Suprapubic skin (tissue), 4 donors: ENCODE measurements at places on chromosomes 1 and 21. TPM values are rescaled to one million over a fixed set of nuclear protein-coding genes. Genes with fewer than 3 reads are reported as not detected.

GRCh38 chr21:29521872-29522271 is 223.2 kb downstream of the BACH1 start:
- no peak for DNase-seq
- no peak overlapping the region for H3K27ac ChIP-seq
- no peaks in the 10 kb centered on the region for H3K27me3 ChIP-seq
- H3K4me1 ChIP-seq: peaks cover 10% of the 10 kb centered on the region
- H3K4me3 ChIP-seq: no peak overlapping the region

DNA sequence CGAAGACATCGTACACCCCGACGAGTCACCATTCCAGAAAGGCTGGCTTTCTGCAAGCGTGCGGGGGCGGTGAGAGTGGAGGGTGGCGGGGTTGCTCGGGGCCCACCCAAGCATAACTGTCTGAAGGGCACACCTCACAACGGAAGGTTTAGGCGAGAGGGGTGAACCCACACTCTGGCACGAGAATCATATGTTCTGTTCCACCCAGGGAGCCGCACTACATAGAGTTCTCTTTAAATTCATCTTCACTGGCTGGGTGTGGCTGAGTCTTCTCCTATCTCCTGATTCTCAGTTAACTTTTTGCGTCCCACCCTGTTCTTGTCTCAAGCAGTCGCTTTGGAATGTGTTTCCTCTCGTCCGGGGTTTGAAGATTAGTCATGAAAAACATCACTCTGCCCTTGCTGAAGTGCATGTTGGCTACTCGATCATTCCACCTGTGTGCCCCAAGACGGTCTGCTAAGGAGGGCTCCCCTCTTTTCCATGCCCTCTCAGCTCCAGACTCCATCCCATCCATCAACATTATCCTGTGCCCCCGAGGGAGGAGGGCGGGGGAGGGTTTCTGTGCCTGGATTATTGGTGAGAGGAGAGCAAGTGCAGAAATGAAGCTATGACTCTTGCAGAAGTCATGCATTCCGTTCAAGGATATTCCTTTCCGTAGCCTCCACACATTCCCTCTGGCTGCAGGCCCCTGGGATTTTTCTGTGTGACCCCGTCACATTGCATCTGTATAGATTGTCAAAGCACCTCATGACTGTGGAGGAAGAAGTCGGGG is 53.5 kb upstream of the CD34 start:
- H3K36me3 ChIP-seq: no peaks in the 10 kb centered on the region
- peak overlapping the region; percentile 66 for H3K4me3 ChIP-seq
- no peaks in the 10 kb centered on the region for H3K27me3 ChIP-seq

DNA sequence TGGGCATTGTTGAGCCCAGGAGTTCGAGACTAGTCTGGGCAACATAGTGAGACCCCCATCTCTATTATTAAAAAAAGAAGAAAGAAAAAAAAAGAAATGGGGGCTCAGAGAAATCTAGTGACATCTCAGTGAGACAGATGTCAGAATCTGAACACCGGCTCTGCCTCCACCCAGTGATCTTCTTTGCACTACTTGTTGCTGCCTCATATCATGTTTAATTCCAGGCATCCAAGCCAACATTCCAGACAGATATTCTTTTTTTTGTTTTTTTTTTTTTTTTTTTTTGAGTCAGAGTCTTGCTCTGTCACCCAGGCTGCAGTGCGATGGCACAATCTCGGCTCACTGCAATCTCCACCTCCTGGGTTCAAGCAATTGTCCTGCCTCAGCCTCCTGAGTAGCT is 5.0 kb upstream of the ARL8A start:
- no peak for DNase-seq
- no peak overlapping the region for H3K4me3 ChIP-seq
- no peak overlapping the region for H3K27ac ChIP-seq
- H3K27me3 ChIP-seq: no peaks in the 10 kb centered on the region
- no peaks in the 10 kb centered on the region for H3K36me3 ChIP-seq

GRCh38 chr1:228009828-228010775 is 3.3 kb downstream of the WNT3A start:
- H3K4me1 ChIP-seq: peaks cover 48% of the 10 kb centered on the region
- peaks cover 66% of the 10 kb centered on the region for H3K27me3 ChIP-seq
- H3K27ac ChIP-seq: no peak overlapping the region
- H3K4me3 ChIP-seq: no peak overlapping the region
- H3K36me3 ChIP-seq: no peaks in the 10 kb centered on the region
- peak; percentile 52 for DNase-seq

GRCh38 chr1:27862671-27863537 is 9.4 kb upstream of the THEMIS2 start:
- H3K27me3 ChIP-seq: no peaks in the 10 kb centered on the region
- peaks cover 26% of the 10 kb centered on the region for H3K4me1 ChIP-seq
- H3K4me3 ChIP-seq: no peak overlapping the region
- peak overlapping the region; percentile 69 for H3K27ac ChIP-seq
- DNase-seq: no peak
- no peaks in the 10 kb centered on the region for H3K36me3 ChIP-seq

- no peak for DNase-seq
- no peak overlapping the region for H3K4me3 ChIP-seq
- no peaks in the 10 kb centered on the region for H3K27me3 ChIP-seq
- peaks cover 8% of the 10 kb centered on the region for H3K4me1 ChIP-seq
- H3K27ac ChIP-seq: no peak overlapping the region
Measured at GRCh38 chr1:84940481-84940880, 47.5 kb upstream of the LPAR3 start.

- no peak overlapping the region for H3K27ac ChIP-seq
- no peaks in the 10 kb centered on the region for H3K27me3 ChIP-seq
- no peak overlapping the region for H3K4me3 ChIP-seq
- no peaks in the 10 kb centered on the region for H3K36me3 ChIP-seq
- DNase-seq: no peak
- no peaks in the 10 kb centered on the region for H3K4me1 ChIP-seq
Measured at GRCh38 chr1:79825551-79825950, 819.0 kb upstream of the ADGRL4 start.

- no peak for DNase-seq
- no peak overlapping the region for H3K4me3 ChIP-seq
- no peak overlapping the region for H3K27ac ChIP-seq
- H3K4me1 ChIP-seq: peaks cover 1% of the 10 kb centered on the region
- H3K36me3 ChIP-seq: no peaks in the 10 kb centered on the region
- H3K27me3 ChIP-seq: no peaks in the 10 kb centered on the region
Measured at GRCh38 chr1:41950820-41951219, 32.1 kb upstream of the HIVEP3 start.

GRCh38 chr1:15311880-15312279 is 64.9 kb downstream of the FHAD1 start:
- H3K36me3 ChIP-seq: no peaks in the 10 kb centered on the region
- H3K4me1 ChIP-seq: no peaks in the 10 kb centered on the region
- H3K27ac ChIP-seq: no peak overlapping the region
- no peak overlapping the region for H3K4me3 ChIP-seq
- H3K27me3 ChIP-seq: no peaks in the 10 kb centered on the region

DNA sequence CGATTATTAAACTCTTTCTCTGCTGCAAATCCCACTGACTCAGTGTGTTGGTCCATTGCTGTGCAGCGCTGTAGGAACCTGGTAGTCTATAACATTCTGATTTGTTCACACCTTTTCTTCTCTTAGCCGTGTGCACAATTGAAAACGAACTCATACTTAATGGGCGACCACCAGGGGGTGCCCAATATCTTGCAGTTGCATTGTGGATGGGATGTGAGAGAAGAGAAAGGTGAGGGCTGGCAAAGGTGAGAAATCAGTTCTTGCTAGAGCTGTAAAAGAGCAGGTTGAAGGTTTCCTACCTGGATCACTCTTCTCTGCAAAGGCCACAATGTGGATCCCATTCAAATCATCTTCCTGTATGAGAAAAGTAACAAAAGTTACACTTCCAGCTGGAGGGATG is 51.0 kb downstream of the CASQ2 start:
- H3K27me3 ChIP-seq: no peaks in the 10 kb centered on the region
- H3K36me3 ChIP-seq: no peaks in the 10 kb centered on the region
- H3K27ac ChIP-seq: no peak overlapping the region
- no peak for DNase-seq
- H3K4me3 ChIP-seq: no peak overlapping the region
- peaks cover 17% of the 10 kb centered on the region for H3K4me1 ChIP-seq

GRCh38 chr1:14561014-14561693 is 37.3 kb upstream of the KAZN start:
- no peak overlapping the region for H3K4me3 ChIP-seq
- H3K27me3 ChIP-seq: no peaks in the 10 kb centered on the region
- H3K27ac ChIP-seq: no peak overlapping the region
- no peaks in the 10 kb centered on the region for H3K36me3 ChIP-seq
- no peaks in the 10 kb centered on the region for H3K4me1 ChIP-seq
- no peak for DNase-seq

DNA sequence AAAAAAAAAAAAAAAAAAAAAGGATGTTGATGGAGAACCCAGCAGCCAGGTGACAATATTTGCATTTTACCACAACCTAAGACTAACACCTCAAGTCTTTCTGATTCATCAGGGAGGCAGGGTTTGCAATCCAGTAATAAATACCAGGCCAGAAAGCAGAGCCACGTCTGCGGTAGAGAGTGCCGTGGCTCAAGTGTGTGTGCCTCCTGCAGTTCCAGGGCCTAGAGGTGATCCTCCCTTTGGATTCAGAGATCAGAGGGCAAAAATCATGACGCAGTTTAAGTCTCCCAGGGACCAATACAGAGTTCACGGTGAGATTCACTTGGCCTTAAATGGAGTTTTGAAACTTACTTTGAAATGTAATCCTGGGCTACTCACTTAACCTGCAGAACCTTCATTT is 34.9 kb downstream of the TMCO4 start:
- no peak for DNase-seq
- peaks cover 4% of the 10 kb centered on the region for H3K36me3 ChIP-seq
- no peak overlapping the region for H3K27ac ChIP-seq
- no peaks in the 10 kb centered on the region for H3K4me1 ChIP-seq
- no peak overlapping the region for H3K4me3 ChIP-seq
- no peaks in the 10 kb centered on the region for H3K27me3 ChIP-seq

GRCh38 chr1:92030656-92031107 is 897 bp downstream of the EPHX4 start:
- no peak overlapping the region for H3K27ac ChIP-seq
- peaks cover 24% of the 10 kb centered on the region for H3K27me3 ChIP-seq
- no peaks in the 10 kb centered on the region for H3K36me3 ChIP-seq
- H3K4me3 ChIP-seq: peak overlapping the region; percentile 53
- DNase-seq: no peak

GRCh38 chr1:230894032-230894431 is 25.7 kb upstream of the C1orf198 start:
- DNase-seq: no peak
- no peaks in the 10 kb centered on the region for H3K36me3 ChIP-seq
- no peak overlapping the region for H3K4me3 ChIP-seq
- H3K27me3 ChIP-seq: no peaks in the 10 kb centered on the region
- no peak overlapping the region for H3K27ac ChIP-seq

DNA sequence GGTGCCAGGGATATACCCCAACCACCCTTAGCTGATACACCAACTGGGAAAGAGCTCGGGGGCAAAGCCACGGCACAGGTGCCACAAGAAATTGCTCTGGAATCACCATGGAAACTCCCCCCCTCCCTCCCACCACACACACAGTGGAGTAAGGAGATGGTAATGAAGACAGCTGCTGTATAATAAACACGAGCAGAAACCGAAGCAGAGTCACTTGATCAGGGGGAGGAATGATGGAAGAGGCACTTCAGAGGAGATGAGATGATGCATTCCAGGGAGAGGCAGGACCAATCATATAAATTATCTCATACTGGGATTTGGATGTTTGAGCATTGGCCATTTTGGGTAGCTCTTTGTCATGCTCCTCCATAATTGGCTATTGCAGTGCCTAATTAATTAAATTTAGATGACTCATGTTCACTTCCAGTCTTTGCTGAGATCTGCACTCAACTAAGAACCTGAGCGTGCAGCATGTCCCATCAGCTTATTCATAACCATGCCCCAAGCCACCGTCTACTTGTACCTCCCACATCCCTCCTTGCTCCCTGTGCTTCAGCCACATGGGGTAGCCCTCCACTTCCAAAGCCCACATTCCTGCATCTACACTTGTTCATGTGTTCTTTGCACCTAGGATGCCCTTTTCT is 189.5 kb downstream of the ZSCAN20 start:
- H3K4me3 ChIP-seq: no peak overlapping the region
- no peak for DNase-seq
- no peaks in the 10 kb centered on the region for H3K36me3 ChIP-seq

DNA sequence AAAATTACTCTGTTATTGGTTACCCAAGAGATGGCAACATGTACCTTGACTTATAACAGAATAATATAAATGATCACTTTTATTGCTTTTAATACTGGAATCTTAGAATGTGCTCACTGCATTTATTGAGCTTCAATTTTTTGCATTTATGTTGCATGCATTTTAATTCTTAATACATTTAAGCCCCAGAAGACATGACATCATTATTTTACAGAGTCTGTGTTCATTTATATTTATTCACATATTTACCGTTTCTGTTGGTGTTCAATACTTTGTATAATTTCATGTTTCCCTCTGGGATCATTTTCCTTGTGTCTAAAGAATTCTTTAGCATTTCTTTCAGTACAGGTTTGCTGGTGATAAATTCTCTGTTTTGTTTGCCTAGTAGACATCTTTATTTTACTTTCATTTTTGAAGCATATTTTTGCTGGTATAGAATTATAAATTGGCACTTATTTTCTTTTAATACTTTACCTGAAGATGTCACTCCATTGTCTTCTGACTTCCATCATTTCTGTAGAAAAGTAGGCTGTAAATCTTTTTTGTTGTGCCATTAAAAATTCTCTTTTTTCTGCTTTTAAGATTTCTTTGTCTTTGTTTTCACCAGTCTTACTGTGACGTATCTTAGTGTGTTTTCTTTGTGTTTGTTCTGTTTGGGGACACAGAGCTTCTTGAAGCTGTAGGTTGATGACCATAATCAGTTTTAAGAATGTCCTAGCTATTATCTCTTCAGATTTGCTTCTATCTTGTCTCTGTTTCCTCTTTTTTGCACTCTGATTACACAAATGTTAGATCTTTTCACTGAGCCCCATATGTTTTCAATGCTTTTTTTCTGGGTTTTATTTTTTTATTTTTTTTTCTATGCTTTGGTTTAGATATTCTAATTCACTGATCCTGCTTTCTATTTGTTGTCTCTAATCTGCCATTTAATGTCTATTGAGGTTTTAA is 26.9 kb downstream of the DISP3 start:
- DNase-seq: no peak
- no peaks in the 10 kb centered on the region for H3K4me1 ChIP-seq
- H3K27ac ChIP-seq: no peak overlapping the region
- H3K4me3 ChIP-seq: no peak overlapping the region
- peaks cover 27% of the 10 kb centered on the region for H3K27me3 ChIP-seq
- H3K36me3 ChIP-seq: no peaks in the 10 kb centered on the region

The ARHGAP30 gene
- total RNA-seq: 15.4 TPM

The PRAMEF4 gene
- total RNA-seq: not detected

The FCRL5 gene
- not detected for total RNA-seq

The LCE3E gene
- 7.4 TPM for total RNA-seq

The OR2T29 gene
- not detected for total RNA-seq
